Stimulated activated CD4-positive, alpha-beta T cell treated with anti-CD3 and anti-CD28 coated beads, Interleukin-1b, Interleukin-23, amount 100 ng/mL, for 48 hours (primary cell): ENCODE measurements at places on chromosomes 11 and 22.

- no peak for DNase-seq
These were observed 30.6 kb downstream of the PISD start for GRCh38 chr22:31631436-31631835.

- no peak for DNase-seq
These were observed 95.6 kb downstream of the CD44 start for GRCh38 chr11:35234460-35235156.

DNA sequence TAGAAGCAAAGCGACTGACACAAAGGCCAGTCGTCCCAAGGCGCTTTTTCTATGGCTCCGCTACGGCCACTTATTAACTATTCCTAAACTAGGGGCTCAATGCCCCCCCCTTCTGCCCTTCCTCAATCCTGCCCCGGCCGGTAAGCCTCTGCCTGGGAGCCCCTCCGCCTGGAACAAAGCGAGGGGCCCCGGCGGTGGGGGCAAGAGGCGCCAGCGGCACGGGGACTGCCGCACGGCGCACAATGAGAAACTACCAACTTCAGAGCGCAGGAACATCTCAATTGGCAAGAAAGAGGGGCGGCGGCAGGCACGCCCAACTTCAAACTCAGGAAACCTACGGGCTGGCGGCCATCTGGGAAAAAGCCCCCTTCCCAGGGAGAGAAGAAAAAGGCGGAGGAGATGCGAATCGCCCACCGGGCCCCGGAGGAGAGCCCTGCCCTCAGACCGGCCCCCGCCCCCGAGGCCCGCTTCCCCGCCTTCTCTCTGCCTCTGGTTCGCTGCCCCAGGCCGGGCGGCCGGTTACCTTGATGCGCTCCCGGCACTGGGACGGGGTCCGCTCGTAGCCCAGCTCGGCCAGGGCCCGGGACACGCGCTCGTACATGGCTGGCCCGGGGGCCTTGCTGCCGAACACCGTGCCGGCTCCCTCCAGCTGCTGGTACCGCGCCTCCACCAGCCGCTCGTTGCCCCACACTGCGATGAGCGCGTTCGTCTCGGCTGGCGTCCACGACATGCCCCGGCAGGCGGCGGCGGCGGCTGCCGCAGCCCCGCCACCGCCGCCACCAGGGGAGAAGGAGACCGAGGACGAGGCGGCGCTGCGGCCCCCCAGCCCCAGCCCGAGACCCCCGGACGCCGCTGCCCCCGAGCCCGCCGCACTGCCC lies 619 bp downstream of the MSANTD2 start:
- DNase-seq: peak; percentile 35

DNA sequence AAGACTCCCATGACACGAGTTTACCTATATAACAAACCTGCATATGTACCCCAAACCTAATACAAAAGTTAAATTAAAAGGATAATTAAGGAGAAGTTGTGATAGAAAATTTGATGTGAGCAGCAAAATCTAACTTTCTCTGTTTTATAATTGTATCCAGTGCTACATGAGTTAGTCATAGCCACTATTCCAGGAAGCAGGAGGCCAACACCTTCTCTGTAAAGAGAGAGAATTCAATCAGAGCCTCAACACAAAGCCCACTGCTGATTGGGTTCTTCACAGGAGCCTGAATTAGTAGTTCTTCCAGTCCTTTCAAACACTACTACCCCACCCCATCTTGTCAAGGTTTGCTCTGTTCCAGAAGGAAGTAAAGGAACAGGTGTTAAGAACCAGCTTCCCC lies 84.2 kb downstream of the BLID start:
- DNase-seq: no peak

DNA sequence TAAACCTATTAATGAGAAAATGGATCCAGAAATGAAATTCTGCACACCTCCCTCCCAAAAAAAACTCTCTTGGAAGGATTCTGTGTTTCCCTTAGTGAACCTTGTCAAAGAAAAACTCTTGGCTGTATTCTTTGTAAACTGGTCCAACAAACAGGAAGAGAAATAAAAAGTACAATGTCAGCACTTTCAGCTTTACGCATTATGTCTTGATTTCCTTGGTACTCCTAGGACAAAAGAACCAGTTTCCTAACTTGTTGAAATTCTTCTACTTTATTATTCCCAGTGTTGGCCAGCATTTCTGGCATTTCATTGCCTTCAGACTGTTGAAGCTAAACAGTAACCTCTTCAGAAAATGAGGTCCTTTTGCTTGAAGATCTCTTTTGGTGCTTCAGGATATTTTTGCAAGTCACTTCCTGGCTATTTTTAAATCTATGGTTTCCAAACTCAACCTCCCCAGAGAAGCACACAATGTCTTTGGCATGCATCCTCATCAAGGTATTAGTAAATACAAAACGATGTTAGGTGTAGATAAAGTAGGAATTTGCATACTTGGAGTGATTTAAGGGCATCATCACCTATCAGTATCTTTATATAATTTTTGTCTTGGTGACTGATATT lies 342.7 kb downstream of the AASDHPPT start:
- no peak for DNase-seq

- no peak for DNase-seq
These were observed 112.1 kb upstream of the BDNF start for GRCh38 chr11:27812341-27812740.

- DNase-seq: no peak
These were observed 178.6 kb downstream of the TENM4 start for GRCh38 chr11:79262221-79262620.

DNA sequence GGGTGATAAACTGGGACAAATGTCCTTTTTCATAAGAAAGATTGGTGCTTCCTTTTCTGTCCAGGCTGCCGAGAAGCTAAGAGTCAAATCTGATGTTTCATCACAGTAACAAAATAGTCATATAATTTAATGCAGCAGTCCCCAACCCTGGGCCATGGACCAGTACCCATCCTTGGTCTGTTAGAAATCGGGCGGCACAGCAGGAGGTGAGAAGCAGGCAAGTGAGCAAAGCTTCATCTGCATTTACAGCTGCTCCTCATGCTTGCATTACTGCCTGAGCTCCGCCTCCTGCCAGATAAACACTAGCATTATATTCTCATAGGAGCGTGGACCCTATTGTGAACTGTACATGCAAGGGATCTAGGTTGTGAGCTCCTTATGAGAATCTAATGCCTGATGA lies 26.2 kb downstream of the PRR14L start:
- DNase-seq: no peak

- DNase-seq: no peak
These were observed 108.6 kb downstream of the TRIM29 start for GRCh38 chr11:120029321-120029720.

GRCh38 chr22:44995105-44995514 lies 14.7 kb downstream of the PHF21B start:
- DNase-seq: no peak
